Dermis blood vessel endothelial cell (primary cell): ENCODE measurements at places on chromosomes 11 and 22. TPM values are rescaled to one million over a fixed set of nuclear protein-coding genes. Genes with fewer than 3 reads are reported as not detected.

DNA sequence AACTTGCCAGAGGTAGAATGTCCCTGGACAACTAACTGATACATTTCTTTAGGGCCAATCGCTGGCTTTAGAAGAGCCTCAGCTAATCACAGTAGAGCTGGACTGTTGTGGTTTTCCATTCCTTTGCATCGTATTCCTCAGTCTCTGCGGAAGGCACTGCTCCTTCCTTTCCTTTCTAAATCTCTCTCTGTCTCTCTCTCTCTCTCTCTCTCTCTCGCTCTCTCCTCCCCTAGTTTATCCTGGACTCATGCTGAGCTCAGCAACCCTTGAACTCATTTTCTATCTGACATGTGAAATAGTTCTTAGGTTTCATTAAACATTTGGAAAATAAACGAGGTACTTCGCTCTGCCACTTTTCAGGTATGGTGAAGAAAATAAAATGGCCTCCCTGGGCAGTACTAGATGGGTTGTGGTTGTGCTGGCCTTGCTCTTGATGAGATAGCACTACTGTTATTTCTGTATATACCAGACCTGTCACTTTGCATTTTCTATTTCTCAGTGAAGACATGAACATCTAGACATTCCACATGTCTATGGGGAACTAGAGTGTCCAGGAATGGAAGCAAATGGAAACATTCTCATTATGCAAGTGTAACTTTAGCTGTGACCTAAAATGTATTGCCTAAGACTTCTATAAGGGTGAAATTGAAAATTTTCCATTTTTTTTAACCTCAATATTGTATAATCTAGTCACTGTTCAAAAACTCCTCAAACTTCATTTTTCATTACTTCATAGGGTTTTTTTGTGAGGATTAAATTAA, 12.0 kb upstream of the SESN3 start:
- DNase-seq: no peak

DNA sequence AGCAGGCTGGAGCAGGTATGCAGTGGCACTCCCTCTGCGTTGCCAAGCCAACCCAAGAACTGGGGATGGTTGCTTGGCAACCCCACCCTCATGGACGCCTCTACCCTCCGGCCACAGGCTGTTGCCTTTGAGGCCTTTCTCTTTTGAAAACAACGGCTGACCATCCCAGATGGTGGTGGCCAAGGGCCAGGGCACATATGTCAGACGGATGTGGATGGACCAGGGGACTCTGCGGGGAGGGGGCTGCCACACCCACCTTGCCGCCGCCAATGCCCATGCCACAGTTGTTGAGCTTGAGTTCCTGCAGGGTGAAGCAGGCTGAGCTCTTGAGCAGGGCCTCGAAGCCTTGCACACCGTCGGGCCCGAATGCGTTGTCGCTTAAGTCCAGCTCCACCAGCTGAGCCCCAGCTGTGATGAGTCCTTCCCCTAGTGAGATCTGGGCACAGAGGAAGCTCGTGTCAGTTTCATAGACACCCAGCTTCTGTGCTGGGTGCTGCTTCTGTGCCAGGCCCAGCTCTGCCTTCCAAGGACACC, 21.5 kb downstream of the RANGAP1 start:
- DNase-seq: no peak

GRCh38 chr22:46681010-46681409, 57.0 kb downstream of the CERK start:
- DNase-seq: peak; percentile 38

DNA sequence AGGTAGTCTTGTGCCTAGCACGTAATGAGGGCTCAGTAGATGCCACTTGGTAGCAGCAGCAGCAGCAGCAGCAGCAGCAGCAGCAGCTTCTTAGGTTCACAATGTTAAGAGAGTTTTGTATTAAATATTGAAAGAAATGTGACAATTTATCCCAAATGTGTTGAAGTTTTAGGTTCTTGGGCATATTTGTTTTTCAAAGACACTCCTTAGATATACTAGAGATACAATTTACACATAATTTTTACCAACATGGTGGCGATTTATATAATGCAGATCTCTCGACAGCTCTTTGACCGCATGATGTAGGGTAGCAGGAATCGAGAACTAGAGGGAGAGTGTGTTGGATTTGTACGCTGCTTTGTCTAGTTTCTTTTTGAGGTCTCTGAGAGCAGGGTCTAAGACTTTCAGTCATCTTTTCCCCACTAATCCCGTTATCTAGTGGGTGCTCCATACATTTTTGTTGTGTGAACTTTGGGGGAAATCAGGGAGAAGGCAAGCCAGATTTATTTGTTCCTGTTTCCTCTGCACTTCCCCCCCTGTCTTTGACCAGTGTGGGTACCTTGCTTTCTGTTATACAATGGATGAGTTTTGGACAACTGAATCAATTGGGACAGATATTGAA, 1.4 kb downstream of the FDX1 start:
- DNase-seq: peak; percentile 37

DNA sequence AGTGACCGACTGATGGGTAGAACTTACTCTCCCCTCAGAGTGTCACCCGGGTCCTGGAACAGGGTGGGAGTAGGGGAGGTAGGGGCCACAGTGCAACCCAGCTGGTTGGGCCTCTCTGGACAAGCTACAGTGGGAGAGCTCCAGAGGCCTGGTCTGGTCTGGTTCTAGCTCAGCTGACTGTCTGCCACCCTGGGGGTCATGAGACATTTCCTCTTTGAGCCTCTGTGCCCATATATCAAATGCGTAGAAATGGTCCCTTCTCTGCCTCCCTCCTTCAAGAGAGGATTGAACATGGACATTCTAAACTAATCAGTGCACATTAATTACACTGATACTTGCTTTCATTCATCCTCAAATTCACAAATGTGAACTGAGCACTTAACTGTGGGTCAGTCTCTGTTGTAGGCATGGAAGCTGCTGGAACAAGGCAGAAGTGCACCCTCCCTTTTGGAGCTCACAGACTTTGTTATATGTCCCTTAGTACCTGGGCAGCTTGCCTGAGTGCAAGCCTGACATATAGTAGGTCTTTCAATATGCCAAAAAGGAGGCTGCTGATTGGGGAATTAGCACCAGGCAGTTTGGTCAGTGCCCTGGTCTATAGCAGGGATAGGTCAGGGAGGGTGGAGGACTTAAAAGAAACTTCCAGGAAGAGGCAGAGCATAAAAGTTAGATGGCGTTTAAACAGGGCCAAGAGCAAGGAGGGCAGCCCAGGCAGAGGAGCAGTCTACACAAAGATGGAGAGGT, 25.7 kb downstream of the ARHGEF17 start:
- DNase-seq: peak; percentile 32

GRCh38 chr11:128480066-128480465, 107.3 kb downstream of the ETS1 start:
- no peak for DNase-seq

GRCh38 chr22:32842486-32842885, 41.0 kb downstream of the TIMP3 start:
- DNase-seq: no peak

- DNase-seq: peak; percentile 49
These were observed 1.5 kb upstream of the SREBF2 start for GRCh38 chr22:41831383-41831782.

DNA sequence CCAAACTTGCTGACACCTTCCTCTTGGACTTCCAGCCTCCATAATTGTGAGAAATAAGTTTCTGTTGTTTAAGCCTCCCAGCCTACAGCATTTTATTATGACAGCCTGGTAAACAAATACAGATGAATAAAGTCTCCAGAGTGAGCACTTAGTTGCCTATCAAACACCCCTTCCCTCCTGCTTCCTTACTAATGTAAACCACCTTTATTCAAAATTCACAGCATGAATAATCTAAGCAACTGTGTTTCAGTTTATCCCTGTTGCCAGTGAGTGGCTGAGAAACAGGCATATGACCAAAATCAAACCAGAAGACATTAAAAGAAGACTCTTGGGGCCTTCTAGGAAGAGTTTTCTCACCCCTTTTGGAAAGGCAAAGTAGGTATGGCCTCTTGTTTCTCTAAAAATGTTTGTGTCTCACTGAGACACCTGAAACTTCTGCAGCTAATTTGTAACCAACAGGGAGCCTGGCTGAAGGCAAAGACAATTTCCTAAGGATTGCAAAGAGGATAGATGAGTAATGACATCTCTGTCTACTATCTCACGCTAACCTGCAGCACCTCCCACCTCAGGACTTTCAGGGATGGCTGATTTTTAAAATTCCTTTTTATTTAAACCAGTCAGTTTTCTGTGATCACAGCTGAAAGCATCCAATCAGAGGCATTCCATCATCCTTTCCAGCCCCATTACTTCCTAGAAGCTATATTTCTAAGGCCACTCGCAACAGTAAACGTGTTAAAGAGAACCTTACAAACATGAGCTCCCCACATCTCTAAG, 61.4 kb upstream of the LRRC55 start:
- DNase-seq: no peak

DNA sequence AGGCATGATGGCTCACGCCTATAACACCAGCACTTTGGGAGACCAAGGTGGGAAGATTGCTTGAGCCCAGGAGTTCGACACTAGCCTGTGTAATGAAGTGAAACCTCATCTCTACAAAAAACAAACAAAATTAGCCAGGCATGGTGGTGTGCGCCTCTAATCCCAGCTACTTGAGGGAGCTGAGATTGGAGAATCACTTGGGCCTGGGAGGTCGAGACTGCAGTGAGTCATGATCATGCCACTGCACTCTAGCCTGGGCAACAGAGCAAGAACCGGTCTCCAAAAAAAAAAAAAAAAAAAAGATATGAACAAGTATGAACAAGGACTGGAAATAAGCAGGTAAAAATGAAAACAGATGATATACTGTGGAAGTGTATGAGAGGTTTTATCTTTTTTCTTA, 54.1 kb upstream of the SOX6 start:
- DNase-seq: no peak

DNA sequence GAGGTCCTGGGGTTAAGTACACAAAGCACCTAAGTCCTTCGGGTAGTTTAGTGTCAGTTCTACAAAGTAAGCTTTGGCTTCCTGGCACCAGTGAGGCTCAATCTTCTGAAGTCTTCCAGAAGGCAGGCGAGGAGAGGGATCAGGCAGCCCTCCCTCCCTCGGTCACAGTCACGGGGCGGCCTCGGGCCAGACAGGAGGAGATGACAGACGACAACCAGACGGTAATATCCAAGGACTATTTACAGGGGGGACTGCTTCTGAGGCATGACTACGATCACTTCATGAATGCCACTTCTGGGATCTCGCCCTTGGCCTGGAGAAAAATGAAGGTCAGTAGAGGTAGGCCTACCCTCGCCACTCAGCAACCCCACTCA, 383 bp upstream of the TMEM223 start:
- DNase-seq: no peak

DNA sequence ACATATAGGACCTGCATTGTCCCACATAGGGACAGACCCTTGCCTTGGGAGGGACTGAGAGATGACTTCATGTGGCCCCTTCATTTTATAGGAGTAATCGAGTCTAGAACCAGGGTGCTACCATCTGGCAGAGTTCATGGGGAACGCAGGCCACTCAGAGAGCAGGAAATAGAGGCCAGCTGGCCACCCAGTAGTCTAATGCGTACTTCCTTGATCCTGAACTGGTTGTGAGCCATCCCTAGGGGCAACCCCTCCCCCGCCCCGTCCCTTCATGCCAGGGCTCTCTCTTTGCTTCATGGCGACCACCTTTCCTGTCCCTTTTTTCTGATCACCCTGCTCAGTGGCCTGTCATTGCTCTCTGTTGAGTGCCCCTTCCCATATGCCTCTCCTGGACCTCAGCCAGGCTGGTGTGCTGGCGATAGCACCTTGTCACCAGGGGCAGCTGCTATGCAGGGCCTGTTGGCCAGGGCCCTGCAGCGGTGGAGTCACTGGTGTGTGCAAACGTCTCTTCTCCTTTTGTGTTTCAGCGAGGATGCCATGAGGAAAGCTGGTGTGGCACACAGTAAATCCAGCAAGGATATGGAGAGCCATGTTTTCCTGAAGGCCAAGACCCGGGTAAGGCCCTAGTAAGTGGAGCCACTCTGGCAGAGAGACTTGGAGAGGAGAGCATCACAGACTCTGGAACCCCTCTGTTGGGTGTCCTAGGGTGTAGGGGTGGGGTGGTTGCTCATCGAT, 29.3 kb downstream of the MED15 start:
- no peak for DNase-seq

- no peak for DNase-seq
These were observed 6.1 kb downstream of the FXYD6 start for GRCh38 chr11:117870103-117870952.

DNA sequence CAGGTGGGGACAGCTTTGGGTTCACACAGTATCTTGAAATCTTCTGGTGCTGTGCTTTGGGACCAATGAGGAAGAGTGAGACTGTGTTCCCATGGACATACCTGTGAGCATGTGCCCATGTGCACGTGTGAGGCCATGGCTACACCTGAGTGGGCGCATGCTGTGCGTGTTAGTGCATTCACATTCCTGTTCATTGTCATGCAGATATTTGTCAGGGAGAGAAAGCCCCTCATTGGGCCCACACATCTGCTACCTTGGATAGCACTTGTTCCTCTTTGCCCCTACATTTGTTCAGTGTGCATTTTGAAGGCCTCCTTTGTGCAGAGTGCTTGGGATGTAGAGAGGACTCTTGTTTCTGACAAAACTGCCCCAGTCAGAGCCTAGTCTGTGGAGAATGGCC, 154.3 kb upstream of the E2F8 start:
- no peak for DNase-seq

DNA sequence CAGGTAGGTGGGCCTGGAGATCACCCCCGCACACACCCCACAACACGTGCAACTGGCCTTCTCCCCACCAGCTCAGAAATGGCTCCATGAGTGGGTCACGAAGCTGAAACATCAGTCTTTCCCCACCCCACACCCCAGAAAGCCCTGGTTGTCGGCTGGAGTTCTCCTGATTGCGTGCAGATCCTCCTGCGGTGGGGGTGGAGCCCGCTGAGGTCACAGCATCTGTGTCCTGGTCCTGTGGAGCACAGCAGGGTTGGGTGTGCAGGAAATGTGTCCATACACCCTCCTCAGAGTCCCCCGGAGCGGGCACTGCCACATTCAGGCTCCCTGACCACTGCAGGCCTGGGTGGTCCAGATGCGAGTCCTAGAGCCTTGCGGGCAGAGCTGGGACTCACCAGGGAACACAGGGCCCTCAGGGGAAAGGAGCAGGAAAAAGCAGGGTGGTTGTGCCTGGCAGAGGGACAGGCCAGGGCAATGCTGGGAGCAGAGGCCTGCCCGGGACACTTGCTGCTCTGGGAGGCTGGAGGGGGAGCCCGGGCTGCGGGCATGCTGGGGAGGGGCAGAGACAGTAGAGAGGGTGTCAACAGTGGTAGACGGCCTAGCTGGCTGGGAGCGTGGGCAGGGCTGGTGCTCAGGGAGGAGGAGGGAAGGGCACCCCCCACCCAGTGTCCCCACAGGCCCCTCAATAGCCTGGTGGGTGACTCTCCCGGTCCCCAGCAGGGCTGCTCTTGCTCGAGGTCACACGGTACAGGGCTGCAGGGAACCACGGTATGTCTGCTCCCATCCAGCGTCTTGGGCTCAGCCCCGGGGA, 42.4 kb upstream of the PPARA start:
- DNase-seq: no peak

DRD4 gene
- total RNA-seq: under 0.01 TPM in 1 of 2 replicates, not detected in the other

RBMXL2 gene
- not detected in 2 replicates for total RNA-seq

KCTD21 gene
- total RNA-seq: 11.7 and 15.6 TPM in 2 replicates

TMEM86A gene
- total RNA-seq: 2.7 and 4.3 TPM in 2 replicates

TMEM80 gene
- 10.7 and 12.4 TPM in 2 replicates for total RNA-seq

RANGAP1 gene
- 84.2 and 106 TPM in 2 replicates for total RNA-seq

NUDT8 gene
- total RNA-seq: 10.7 and 13.0 TPM in 2 replicates

UBQLN3 gene
- total RNA-seq: not detected in 2 replicates
